ENCODE measurements at places on chromosomes 7 and 10. TPM values are rescaled to one million over a fixed set of nuclear protein-coding genes. Genes with fewer than 3 reads are reported as not detected.

The AKR1C2 gene
- 65.4 TPM for total RNA-seq

The ZMIZ1 gene
- 63.9 TPM for total RNA-seq

The SRRM3 gene
- total RNA-seq, result 0.95 TPM

The VIM gene
- 290 TPM for total RNA-seq

The TMEM270 gene
- total RNA-seq, result not detected

The FMC1 gene
- 23.5 TPM for total RNA-seq

The PLOD3 gene
- 81.9 TPM for total RNA-seq

The ZNF398 gene
- 9.9 TPM for total RNA-seq

The VOPP1 gene
- 85.5 TPM for total RNA-seq

The ZEB1 gene
- 8.5 TPM for total RNA-seq

The SLC18A2 gene
- 0.37 TPM for total RNA-seq

The HYAL4 gene
- total RNA-seq, result not detected

The FGFR2 gene
- total RNA-seq, result 68.0 TPM

The WEE2 gene
- not detected for total RNA-seq

The P4HA1 gene
- total RNA-seq, result 33.3 TPM

The CHCHD1 gene
- total RNA-seq, result 26.0 TPM

The DPP6 gene
- 2.9 TPM for total RNA-seq

The TRPV5 gene
- total RNA-seq, result not detected

The FFAR4 gene
- total RNA-seq, result 36.9 TPM

The TFPI2 gene
- 0.47 TPM for total RNA-seq

The CRYGN gene
- total RNA-seq, result not detected

The PARP12 gene
- total RNA-seq, result 63.2 TPM

The HOXA9 gene
- 18.0 TPM for total RNA-seq

The FAM237B gene
- not detected for total RNA-seq

The FAM180A gene
- total RNA-seq, result 2.0 TPM

The STRIP2 gene
- 2.4 TPM for total RNA-seq

The GPR158 gene
- 0.15 TPM for total RNA-seq

The JAZF1 gene
- 8.3 TPM for total RNA-seq

The PARD3 gene
- total RNA-seq, result 45.5 TPM

The PSD gene
- 4.1 TPM for total RNA-seq

The MYH16 gene
- not detected for total RNA-seq

The CDK1 gene
- total RNA-seq, result 12.9 TPM
